ENCODE measurements at places on chromosomes 6 and 20. TPM values are rescaled to one million over a fixed set of nuclear protein-coding genes. Genes with fewer than 3 reads are reported as not detected.

The PAX1 gene
- not detected for polyA plus RNA-seq

The LBP gene
- polyA plus RNA-seq = not detected

GRCh38 chr6:154039231-154039842 lies at the start of gene OPRM1:
Gene OPRM1, plus strand, starts transcription at chr6:154039240. Its CDS starts 305 bp downstream, at chr6:154039545.
- no peak within 1 kb of the TSS for H3K4me3 ChIP-seq
- no peaks in the 10 kb centered on the region for H3K36me3 ChIP-seq
- no peak within 1 kb of the TSS for H3K27ac ChIP-seq
- no peak for DNase-seq
- no peaks in the 10 kb centered on the region for H3K4me1 ChIP-seq

- H3K4me1 ChIP-seq = peaks cover 4% of the 10 kb centered on the region
- no peak overlapping the region for H3K4me3 ChIP-seq
- H3K27ac ChIP-seq = peak overlapping the region; percentile 7
Measured at GRCh38 chr6:105797286-105797979, 288.7 kb upstream of the PRDM1 start.

DNA sequence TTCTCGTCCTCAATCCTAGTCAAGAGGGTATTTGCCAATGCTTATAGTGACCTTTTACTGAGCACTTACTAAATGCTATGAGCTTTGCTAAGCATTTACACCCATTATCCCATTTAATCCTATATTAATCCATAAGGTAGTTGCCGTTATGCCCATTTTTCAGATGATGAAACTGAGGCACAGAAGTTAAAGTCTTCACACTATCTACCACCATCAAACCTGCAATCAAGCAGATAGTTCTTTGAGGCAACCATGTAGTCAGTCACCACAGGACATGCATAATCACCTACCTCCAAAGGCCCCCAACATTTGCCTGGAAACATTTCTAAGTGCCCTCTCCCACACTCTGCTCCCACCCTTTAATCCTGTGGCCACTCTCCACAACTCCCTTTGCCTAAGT lies 149.6 kb downstream of the LY86 start:
- H3K27ac ChIP-seq = no peak overlapping the region
- no peak for DNase-seq
- no peaks in the 10 kb centered on the region for H3K27me3 ChIP-seq
- H3K36me3 ChIP-seq = no peaks in the 10 kb centered on the region
- no peak overlapping the region for H3K4me3 ChIP-seq
- H3K4me1 ChIP-seq = no peaks in the 10 kb centered on the region

DNA sequence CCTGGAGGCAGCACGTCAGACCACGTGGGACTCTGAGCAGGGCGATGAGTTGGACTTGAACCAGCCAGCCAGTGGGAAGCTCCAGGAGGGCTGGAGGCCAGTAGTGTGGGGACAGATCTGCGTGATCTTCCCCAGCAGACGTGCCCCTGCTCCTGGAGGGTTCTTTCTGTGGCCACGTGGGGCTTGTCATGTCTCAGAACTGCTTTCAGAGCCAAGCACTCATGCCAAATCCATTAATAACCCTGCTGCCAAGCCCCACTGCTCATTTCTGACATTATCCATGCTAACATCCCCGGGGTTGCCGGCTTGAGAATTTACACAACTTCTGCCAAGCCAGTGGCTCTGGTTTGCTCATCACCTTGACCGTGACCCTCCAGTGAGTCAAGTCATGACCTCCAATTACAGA lies 38.3 kb downstream of the SIRPA start:
- no peak overlapping the region for H3K4me3 ChIP-seq
- peaks cover 7% of the 10 kb centered on the region for H3K36me3 ChIP-seq
- no peaks in the 10 kb centered on the region for H3K27me3 ChIP-seq
- DNase-seq = no peak
- peaks cover 29% of the 10 kb centered on the region for H3K4me1 ChIP-seq

DNA sequence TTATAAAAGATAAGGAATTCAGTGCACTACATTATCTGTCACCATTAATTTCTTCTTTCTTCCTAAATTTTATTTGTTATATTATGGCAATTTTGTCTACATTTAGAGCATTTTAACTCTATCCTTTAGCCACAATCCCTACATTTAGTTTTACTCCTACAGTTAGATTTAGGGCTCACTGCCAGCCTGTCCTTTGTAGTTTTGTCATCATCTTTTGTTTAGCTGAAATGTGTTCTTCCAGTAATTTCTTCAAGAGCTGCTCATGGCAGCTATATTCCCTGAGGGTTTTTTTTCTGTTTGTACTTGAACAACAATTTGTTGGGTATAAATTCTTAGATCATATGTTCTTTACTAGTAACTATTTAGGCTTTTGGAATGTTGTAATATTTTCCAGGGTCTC lies 72.7 kb upstream of the B3GAT2 start:
- peaks cover 2% of the 10 kb centered on the region for H3K4me1 ChIP-seq
- no peak overlapping the region for H3K4me3 ChIP-seq
